SK-N-SH treated with all-trans-retinoic acid at 6 μM for 48 hours (cell line): ENCODE measurements at places on chromosomes 2 and 18.

DNA sequence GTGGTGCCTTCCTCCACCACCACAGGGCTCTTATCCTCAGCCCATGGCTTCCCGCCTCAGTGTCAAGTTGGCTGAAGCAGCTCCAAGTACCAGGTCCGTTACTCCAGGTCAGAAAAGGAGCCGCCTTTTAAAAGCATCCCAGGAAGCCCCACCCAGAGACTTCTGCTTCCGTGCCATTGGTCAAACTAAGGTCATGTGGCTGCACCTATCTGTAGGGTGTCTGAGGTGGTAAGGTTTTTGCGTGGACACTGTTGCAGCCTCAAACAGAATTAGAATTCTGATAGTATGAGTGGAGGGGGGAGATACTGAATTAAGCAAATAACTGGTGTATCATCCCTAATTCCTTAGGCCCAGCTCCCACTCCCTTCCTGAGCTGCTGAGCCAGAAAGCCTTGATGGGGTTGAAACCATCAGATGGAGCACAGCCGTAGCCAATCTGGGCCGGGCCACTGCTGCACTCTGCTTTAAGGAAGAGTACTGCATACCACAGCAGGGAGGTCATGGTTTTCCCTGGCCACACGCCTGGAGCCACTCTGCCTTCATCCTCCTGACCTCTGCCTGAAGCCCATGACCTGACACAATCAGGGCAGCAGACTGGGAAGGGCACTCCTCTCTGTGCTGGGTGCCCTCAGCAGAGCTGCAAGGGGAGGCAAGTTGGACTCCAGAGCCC lies 8.4 kb downstream of the TMEM247 start:
- peak; percentile 96 for ATAC-seq

DNA sequence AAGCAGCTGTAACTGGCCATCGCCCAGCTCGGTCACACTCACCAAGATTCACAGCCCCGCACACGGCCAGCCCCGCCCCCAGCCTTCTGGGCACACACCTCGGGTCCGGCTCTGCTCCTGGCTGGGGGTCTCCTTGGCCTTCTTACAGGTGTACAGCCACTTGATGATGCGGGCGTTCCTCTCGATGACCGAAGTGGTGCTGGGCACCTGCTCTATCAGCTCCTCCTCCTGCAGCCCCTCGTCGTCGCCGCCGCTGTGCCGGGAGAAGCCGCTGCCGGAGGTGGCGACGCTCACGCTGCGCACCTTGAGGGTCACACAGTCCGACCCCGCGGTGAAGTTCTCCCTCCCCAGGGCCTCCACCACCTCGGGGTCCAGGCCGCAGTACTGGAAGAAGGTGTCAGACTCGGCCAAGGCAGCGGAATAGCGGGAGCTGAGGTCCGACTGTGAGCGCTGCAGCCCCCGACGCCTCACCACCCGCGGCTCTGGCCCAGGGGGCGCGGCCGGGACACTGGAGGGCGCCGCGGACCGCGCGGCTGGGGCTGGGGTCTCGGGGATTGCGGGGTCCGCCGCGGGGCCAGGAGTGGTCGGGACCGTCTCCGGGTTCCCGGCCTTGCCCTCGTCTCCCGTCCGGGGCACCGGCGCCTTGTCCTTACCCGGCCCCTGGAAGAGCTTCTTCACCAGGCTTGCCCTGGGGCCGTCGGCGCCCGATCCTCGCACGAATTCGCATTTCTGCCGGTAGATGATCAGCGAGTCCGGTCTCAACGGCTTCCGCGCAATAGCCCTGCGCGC lies 769 bp downstream of the FAM110C start:
- no peak for ATAC-seq

DNA sequence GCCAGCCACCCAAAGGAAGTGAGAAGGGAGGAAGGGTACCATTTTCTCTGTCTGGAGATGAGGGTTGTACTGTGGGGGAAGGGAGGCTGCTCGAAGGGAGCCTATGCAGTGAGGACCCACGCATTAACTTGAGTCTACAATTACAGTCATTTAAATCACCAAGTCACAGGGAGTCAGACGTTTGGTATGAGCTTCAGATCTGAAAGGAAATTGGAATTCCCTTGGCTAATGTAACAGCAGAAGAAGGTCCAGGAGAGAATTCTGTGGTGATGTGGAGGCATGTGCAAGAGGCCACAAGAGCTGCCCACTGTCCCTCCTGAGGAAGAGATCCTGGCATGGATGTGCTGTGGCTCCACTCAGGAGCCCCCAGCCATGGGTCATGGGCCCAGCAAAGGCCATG lies 22.5 kb downstream of the DAPL1 start:
- no peak for ATAC-seq

GRCh38 chr2:187774551-187775071 lies 220.4 kb upstream of the TFPI start:
- peak; percentile 96 for ATAC-seq

DNA sequence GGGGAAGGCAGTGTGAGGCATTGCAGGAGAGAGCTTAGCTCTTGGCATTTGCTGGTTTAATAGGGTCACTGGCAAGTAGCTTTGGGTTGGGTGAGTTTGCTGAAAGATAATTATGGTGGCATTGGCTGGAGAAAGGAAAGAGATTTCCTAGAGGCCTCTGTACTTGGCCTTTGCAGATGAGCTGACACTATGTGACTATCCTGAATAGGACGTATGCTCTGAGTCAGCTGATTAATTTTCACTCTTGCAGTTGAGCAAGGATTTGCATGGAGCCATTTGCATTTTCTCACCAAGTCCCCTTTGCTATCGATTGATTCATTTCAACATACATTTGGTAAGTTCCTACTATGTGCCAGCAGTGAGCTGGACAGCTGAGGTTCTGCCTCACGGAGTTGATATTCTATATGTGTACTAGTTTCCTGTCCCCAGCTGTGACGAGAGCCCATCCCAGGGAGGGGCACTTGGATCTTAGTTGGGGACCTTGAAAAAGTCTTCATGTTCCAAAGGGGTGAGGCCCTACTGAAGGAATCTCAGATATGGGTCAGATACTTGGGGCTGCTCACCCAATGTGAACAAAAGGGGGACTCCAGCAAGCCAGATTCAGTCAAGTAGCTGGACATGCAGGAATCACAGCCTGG lies 245.7 kb downstream of the LOXHD1 start:
- no peak for ATAC-seq

DNA sequence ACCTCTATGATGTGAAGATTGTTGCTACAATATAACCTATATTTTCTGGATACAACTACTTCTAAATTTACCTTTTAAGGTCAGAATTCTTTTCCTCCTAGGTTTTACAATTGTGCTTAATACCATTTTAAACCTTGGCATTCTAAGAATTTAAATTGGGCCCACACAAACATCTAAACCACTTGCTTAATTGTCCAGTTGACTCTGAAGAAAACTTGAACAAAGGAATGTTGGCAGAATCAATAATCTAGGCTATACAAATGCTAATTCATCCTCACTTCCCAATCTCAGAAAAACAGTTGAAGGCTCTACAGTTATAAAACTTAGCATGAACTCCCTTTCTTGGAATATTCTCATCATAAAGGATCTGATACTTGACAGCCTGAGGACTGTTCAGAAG lies 84.3 kb downstream of the RPRM start:
- no peak for ATAC-seq

GRCh38 chr2:75088791-75089190 lies 110.5 kb downstream of the TACR1 start:
- no peak for ATAC-seq

GRCh38 chr2:222722327-222722946 lies 51.0 kb downstream of the MOGAT1 start:
- peak; percentile 84 for ATAC-seq

DNA sequence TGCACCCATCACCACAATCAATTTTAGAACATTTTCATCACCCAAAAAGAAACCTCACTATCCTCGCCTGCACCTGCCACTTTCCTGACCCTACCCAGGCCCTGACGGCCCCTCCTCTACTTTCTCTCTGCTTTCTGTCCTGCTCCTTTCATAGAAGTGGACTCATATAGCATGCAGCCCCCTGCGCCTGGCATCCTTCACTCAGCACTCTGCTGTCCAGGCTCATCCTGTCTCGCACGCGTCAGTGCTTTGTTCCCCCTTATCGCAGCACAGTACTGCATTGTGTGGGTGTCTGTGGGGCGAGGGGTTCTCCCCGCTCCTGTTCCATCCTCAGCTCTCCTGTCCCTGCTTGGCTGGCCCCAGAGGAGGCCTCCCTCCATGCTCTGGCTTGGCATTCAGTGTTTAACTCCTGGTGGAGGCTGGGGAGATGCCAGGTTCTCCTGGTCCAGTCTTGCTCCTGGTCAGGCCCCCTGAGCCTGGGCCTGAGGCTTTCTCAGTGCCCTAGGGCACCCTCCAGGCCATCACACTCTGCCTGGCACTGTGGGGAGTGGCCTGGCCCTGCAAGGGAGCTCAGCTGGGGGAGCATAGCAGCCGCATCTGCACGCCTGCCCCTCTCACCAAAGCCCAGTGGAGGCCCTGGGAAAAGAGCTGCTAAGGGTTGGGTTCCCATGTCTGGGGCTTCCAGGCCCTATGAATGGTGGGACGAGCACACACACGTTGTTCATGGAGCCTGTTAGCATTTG lies 6.6 kb upstream of the TUBB6 start:
- no peak for ATAC-seq

DNA sequence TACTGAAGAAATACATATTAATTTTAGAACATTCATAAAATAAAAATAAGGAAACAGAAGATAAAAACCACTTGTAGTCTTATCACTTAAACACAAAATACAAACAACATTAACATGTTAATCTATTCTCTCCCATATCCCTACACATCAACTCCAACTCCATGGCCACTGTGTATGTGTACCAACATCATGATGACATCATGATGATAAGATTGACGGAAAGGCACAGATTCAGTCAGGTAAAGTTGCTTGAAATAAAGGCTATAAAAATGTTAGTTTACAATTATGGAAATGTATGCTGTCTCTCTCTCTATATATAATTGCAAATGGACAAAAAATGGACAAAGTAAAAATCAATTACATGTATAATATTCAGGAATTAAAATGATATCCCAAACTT lies 388.5 kb upstream of the UBE2E3 start:
- ATAC-seq = no peak

DNA sequence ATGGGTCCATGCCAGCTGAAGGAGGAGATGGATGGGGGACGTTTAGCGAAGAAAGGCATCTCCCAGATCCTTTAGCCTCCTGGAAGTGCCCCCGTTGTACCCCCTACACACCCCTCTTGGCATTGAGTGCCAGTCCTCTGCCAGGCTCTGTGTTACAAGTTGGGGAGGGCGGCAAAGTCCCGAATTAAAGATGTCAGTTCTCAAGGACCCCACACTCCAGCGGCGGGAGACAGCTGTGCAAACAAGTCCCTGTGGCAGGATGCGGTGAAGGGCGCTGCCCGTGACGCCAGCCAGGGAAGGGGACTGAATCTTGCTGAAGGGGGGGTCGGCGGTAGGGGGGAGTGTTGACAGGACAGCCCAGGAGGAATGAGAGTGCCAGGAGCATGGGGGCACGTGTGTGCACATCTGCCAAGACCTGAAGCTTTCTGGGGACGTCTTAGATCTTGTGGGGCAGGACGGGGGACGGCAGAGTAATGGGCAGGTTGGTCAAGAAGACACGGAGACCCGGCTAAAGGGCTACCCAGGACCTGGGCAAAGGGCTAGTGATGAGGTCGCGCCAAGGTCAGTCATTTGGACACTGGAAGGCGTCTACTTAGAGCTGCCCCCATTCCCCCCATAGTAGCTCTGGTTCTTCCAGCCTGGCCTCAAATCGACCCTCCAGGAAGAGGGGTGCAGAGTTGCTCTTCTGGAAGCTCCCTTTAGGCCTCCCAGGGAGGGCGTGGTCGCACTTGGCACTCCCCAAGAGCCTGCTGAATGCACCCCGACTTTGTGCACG lies 2.8 kb upstream of the CTDSP1 start:
- ATAC-seq = peak; percentile 1

- peak; percentile 90 for ATAC-seq
Observed at GRCh38 chr18:10015941-10016819, 102.4 kb downstream of the VAPA start.

DNA sequence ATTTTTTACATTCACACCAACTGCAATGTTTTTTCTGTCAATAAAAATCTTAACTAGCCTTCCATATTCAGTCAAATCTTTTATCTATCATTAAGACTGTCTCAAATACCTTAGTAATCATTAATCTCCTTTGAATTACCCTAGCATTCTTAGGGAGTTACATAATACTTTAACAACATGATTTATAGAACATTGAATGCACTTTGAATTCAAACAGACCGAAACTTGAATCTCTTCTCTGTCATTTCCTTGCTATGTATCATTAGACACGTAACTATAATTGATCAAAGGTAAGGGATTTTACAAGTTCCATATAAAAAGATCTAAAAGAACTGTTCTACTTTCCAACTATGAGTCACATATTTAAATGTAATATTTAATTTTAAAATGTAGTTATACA lies 330.9 kb downstream of the RIT2 start:
- ATAC-seq = no peak

GRCh38 chr18:78914249-78914935 lies 65.2 kb upstream of the SALL3 start:
- ATAC-seq = no peak

DNA sequence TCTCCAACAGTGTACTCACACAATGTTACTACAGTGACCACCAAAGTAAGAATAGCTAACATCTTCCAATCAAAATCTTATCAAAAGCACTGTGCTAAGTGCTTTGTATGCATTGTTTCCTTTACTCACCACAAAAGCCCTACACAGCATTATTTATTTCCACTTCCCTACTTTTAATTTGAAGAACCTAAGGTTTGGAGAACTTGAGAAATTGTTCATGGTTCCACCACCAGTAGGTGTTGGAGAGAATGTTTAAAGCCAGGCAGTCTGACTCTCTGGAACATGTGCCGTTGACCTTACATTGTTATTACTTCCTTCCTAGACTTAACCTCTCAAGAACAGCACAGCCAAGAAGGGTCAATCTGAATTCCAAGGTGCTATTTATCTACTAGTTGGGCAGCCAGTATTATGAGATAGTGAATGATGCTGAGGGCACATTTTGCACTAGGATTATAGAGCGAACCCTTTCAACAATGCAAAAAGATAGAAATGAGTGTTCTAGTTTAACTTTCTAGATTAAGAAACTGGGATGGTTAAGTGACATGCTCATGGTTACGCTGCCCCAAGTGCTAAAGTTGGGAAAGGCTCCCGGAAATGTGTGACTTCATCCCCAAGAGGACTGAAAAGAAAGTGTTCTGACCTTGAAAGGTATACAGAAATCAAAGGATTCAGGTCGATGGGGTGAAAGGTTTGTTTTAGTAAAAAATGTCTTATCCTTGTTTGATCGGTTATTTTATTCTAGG lies 55.2 kb upstream of the FAM136A start:
- no peak for ATAC-seq

GRCh38 chr2:100427627-100428258 lies 10.3 kb upstream of the CHST10 start:
- ATAC-seq = peak; percentile 87

- ATAC-seq = no peak
Observed at GRCh38 chr2:20618886-20619521, 31.9 kb downstream of the HS1BP3 start.

DNA sequence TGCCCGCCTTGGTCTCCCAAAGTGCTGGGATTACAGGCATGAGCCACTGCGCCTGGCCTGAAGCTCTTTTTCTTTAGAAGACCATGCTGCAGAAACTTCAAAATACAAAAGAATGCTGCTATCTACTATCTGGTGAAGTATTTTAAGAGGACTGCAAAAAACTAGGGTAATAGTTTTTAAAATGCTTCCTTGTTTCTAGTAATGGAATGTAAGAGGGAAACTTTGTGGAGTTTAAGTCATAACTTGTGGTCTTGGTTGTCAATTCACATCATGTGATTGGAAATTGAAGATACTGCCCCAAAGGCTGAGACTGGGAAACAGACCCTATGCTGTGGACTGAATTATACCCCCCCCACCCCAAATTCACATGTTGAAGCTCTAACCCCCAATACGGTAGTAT lies 68.3 kb downstream of the B3GNT2 start:
- ATAC-seq = no peak
